Activated T-cell treated with anti-CD3 and anti-CD28 coated beads for 4 hours (primary cell): ENCODE measurements at places on chromosomes 5 and 9.

DNA sequence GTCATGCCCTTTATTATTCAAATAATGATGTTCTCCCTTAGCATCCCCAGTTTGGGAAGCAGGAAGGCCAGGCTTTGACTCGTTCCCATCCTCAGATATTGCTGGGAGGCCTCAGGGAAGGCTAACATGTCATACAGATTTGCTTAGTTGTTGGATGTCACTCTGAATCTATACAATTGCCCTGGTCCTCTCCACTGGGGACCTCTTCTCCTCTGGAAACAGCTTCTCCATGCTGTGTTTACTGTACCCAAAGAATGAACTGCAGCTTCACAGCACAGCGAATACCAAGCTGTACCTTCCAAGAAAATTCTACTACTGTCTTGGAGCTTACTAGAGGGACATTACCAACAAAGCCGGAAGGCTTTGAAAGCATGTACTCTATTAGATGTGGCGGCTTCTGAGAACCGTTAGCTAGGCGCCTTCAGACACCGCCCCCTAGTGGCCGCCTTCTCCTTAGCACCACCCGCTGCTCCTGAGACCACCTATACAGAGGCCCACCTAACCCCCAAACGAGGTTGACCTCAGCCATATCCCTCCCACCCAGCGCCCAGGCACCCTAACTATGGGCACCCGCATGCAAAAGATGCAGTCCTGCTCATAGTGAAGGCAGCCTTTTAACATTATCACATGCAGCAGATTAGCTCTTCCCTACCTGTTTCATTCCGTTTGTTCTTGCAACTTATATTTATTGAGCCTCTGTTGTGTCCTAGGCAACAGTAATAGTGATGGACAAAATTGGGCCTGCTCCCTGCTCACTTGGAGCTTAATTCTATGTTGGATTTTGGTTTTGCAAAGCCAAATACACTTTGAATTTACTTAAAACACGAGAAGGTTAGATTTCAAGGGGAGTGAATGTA, 34.9 kb upstream of the FOXI1 start:
- no peak for DNase-seq

- no peak for DNase-seq
Measured at GRCh38 chr9:23850242-23850689, 24.2 kb upstream of the ELAVL2 start.

DNA sequence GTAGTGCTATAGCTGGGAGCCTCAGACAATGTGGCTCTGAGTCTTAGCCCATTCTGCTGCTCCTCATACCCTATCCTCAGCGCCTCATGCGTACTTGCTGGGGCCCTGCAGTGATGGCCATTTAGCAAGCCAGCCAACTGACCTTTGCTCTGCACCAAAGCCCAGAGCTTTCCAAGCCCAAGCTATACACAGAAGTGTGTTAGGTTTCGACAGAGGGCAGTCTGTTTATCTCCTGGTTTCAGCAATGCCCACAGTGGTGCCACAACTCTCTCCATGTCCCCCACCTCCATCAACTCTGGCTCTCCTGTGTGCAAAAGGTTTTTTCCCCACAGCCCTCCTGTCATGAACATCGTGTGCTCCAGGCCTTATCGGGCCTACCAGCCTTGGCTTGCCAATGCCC, 16.9 kb downstream of the GNG10 start:
- no peak for DNase-seq

- no peak for DNase-seq
Measured at GRCh38 chr9:32886021-32886420, 102.7 kb downstream of the TMEM215 start.

DNA sequence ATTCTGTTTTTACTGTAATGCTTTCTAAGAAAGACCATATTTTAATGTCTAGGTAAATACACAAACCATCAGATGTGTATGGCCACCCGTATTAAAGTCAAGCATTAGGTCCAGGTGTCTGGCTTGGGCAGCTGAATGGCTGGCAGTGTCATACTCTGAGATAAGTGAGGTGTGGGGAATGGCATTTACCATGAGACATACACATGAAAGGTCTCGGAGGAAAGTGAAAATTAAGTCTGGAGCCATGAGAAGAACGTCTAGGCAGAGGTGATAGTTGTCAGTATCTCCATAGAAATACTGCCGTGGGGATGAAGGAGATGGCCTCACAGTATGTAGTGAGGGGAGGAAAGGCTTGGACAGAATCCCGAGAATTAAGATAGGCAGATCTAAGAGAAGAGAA, 164.3 kb downstream of the TLE4 start:
- DNase-seq = no peak

GRCh38 chr5:181190711-181191525, 14.1 kb downstream of the TRIM7 start:
- peak; percentile 26 for DNase-seq
